ENCODE measurements at places on chromosomes 11 and 22.

- DNase-seq: no peak
Measured at GRCh38 chr11:119995730-119996491, 142.0 kb downstream of the TRIM29 start.

GRCh38 chr22:19070397-19071169, 51.6 kb downstream of the DGCR2 start:
- DNase-seq: no peak

DNA sequence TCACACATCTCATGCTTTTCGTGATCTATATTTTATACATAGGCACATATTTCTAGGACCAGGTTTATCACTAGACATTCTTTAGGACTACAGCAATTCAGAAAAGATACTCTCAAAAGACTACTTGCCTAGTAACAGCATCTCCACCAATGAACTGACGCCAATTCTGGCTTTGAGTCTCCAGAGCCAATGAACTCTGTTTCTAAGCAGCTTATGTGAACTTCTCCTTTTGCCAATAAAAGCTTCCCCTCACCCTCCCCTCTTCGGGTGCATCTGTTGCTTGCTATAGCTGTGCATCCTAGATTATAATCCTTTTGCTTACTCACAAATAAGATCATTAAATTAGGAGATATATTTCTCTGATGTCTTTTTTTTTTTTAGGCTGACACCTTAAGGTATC, 11.4 kb upstream of the ANKK1 start:
- peak; percentile 10 for DNase-seq

DNA sequence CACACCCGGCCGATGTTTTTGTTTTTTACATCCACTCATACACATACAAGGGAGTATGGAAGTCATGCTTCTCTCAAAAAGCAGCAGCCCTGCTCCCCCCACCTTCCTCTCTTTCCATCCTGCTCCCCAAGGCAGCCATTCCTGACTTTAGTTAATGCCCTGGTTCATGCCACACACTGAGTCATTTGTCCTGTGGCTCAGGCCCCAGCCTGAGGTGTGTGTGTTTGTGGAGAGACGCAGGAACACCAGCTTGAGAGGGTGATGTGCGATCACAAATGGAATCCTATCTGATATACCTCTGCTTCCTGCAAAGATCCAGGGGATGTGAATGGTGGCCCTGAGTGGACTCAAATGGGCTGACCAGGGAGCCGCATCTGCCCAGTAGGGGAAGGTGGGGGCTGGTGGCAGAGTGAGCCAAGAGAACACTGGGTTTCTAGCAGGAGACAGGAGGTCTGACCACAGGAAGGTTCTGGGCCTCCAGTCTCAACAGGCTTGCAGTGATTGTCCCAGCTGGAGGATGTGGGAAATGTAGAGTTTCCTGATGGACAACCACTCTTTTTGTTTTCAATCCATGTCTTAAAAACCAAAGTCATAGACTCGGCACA, 86.7 kb downstream of the OSBP2 start:
- peak; percentile 68 for DNase-seq

GRCh38 chr22:20014526-20015186, 2.0 kb downstream of the ARVCF start:
- DNase-seq: no peak

DNA sequence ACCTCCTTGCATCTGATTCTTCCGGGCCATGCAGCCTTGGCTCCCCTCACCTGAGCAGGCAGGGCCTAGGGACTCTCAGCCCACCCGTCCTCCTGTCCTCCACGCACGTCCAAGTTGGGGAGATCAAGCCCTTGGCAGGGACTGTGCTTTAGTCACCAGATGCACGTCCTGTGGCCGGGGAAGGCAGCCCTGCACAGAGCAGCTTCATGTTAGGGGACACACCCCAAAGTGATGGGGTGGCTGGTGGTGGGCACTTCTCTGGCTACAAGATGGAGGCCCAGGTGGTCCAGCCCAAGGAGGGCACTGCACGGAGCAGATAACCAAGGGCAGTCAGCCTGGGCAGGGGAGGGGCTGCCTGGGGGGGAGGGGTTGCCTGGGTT, 1.2 kb downstream of the MUC5B start:
- DNase-seq: no peak

- DNase-seq: no peak
Measured at GRCh38 chr22:49215840-49216239, 611.8 kb downstream of the BRD1 start.

DNA sequence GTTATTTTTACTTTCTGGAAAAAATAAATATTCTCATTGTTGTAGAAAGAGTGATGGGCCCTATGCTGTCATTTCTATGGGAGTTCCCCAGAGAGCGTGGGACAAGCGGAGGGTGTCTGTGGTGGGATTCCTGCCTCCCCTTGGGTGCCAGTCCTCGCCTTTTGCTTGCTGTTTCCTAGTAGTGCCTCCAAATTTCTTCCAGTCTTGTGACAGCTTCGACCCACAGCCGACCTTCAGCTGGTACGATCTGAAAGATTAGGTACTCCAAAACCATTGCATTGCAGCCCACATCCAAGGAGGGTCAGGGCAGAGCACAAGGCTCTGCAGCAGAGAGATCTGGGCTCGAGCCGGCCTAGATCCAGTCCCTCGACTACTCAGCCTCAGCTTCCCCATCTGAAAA, 58.9 kb upstream of the EMID1 start:
- no peak for DNase-seq

GRCh38 chr22:19753090-19753842, 7.3 kb upstream of the TBX1 start:
- DNase-seq: no peak
